ENCODE measurements at places on chromosomes 7 and 10.
A peak's percentile ranks its signal among the peaks of the same experiment; 100 is the strongest.

GRCh38 chr10:43795639-43796038 lies 147.0 kb upstream of the ZNF32 start:
- DNase-seq: no peak

DNA sequence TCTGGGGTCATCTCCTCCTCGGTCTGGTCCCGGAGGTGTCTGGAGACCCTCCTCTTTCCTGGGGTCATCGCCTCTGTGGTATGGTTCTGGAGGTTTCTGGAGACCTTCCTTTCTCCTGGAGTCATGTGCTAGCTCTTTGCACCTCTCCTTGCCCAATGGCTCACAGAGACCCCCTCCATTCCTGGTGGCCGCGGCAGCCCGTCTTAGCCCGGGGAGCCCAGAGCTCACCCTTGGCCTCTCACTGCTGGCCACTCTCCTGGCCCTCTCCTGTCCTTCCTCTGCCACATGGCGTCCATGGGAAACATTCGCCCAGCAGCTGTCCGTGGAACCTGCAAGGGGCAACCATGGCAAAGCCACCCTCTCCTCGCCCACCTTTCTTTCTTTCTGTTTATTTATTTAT lies 20.2 kb upstream of the FOXL3 start:
- DNase-seq: no peak

DNA sequence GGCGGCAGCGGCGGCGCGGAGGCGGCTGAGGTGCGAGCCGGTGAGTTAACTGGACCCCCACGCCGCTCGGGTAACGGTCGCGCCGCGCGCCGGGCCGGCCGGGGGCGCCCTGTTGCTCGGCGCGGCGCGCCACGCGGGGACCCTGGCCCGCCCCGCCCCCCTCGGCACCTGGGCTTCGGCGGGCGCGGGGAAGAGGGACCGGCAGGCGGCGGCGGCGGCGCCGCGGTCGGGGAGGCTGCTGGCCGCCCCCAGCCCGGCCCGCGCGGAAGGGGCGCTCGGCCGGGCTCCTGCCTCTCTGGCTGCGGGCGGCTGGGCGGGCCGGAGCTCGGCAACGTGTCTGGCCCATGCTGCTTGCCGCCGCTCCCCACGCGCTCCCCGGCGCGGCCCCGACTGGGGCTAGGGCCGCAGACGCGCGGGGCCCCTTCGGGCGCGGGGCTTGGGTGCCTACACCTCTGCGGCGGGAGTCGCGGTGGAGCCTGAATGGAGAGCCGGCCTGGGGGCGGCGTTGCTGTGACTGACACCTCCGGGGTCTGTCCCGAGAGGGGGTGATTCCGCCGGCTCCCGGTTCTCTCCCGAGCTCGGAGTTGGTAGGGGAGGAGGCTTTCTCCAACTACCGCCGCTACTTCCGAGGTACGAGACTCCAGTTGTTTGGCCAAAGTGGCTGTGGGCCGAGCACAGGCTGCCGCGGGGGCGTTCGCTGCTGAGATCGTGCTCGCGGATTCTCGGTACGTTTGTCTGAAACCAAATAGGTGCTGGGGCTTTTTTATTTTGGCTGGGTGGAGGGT lies 494 bp downstream of the PALS2 start:
- peak; percentile 67 for DNase-seq

DNA sequence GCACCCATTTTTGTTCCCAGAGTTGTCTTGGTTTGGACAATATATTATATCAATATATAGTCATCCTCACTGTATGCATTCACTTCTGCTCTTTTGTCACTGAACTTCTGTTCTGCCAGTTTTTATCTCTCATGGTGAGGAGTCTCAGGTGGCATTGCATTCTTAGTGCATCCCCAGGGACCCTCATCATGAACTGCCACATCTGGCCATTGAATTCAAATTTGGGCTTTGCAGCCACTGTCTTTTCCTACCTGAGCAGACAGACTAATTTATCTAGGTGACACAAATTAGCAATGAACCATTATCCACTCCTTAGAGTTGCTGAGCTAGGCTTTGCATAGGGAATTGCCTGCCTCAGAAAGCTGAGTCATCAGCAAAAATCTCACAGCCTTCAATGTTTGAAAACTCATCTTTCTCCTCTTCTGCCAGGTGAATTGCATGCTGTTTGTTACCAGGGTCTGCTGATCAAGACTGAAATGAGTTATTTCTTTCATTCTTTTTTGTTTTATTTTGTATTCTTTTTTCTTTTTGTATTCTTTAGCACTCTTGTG lies 316.8 kb upstream of the MTPN start:
- no peak for DNase-seq

DNA sequence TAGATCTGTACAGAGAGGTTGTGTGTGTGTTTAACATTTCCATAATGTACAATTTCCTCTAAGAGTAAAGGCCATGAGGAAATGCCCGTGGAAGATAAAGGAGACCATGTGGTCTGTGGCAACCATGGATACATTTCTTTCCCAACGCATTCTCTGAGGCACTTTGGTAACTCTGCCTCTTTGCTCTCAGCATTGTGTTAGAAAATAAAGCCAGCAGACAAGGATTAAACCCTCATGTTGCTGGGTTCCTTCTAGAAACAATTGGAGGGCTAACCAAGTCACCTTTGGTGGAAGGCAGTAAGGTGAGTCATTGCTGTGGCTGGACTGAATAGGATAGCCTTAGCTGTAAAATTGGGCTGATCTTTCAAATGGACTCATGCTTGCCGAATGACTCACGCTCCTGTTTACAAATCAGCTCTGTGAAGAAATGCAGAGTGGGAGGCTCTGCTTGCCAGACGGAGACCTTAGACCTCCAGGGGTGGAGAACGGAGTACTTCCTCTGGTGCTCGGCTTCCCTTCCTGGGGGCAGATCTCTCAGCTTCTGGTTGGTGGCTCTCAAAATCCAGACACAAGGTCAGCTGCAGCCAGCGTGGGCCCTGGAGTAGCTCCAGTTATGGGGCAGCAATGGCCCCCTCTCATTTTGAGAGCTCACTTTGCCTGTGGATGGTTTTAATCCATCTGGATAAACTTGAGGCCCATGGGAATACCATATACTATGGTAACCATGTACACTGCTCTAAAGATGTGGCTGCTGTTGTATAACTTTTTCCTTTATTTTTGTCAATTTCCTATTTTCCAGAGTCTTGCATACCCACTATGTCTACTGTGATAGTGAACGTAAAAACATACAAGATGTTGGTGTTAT lies 137.3 kb downstream of the TCF7L2 start:
- peak; percentile 96 for DNase-seq

GRCh38 chr10:30158325-30158960 lies 99.1 kb upstream of the JCAD start:
- peak; percentile 28 for DNase-seq

GRCh38 chr10:14378387-14378960 lies 47.8 kb upstream of the FRMD4A start:
- DNase-seq: no peak

- no peak for DNase-seq
Measured at GRCh38 chr10:25198151-25198550, 23.4 kb downstream of the GPR158 start.

DNA sequence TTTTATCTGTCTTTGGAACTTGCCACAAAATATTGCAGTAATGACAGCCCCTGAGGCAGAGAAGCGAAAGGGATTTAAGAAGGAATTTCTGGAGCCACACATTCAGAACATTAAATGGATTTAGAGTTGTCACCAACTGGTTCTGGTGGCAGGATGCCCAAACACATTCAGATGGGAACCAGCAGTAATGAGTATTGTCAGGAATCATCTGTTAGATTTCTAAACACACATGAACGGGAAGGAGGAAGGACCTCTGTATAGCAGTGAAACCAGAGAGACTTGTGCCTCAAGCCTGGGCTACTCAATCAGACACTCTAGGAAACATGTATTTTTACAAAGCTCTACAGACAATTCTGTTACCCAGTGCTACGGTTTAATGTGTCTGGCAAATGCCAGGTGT lies 103.8 kb upstream of the CCNY start:
- DNase-seq: no peak

GRCh38 chr7:19587291-19587690 lies 121.5 kb downstream of the POLR1F start:
- DNase-seq: no peak

GRCh38 chr7:1742555-1743303 lies 72.7 kb downstream of the ELFN1 start:
- DNase-seq: peak; percentile 25

All from suppressor macrophage treated with lipopolysaccharide for 1 hour (primary cell).